Activated T-cell treated with anti-CD3 and anti-CD28 coated beads for 24 hours (primary cell): ENCODE measurements at places on chromosomes 2 and 18.

- DNase-seq = no peak
Measured at GRCh38 chr2:69034845-69035244, 21.9 kb downstream of the ANTXR1 start.

DNA sequence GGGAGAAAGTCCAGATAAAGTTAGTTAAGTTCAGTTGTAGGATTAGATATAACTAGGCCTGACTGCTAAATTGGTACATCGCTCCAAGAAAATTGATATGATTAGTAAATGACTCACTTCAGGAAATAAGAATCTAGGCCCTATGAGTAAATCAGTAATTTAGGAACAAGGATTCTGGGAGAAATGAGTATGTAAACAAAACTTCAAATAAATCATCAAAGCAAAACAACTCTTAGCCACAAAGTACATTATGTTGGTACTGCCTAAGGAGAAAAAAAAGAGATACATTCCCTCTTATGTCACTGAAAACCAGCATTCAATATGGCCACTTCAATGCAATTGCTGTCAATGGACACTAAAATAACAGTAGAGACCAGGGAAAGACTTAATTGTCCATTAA lies 529.1 kb downstream of the ZNF804A start:
- no peak for DNase-seq

DNA sequence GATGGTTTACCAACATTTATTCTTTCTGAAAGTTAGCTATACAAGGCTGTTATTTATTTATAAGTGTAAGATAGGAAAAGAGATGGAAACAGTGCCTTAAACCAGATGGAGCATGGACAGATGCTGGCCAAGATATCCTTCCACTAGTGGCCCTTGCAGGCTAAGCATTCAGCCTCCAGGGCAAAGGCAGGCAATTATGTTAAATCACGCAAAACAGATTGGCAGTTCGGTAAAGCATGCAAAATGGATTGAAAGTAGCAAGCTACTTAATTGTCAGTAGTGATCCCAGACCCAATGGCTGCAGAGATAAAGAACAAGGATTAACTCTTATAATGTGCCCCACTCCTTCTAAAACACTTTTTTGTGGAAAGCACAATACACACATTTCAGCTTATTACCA lies 105.4 kb upstream of the MAP4K3 start:
- DNase-seq = no peak

DNA sequence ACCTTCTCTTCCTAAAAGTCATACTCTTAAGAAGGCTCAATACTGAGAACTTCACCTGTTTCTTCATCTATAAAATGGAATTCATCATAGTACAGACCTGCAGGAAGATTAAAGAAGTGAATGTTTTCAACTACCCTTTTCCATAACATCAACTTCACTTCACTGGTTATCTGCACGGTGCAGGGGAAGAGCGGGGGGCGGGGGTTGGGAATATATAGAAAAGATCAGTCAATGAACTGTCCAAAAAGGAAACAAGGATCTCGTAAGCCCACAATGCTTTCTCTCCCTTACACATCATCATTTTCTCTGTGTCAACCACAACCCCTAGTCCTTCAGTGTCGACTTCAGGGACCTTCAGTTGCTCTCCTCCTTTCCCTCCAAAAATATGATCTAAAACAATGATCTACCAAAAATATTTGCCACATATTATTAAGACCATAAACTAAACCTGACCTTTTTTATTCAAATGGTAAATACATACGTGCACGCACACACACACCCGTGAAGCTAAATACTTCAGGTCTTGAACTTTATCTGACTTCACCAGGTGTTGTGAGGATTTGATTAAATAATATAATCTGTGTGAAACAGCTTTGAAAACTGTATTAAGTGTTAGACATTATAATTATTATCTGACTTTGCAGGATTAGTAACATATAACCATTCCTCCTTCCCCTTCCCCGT lies 4.9 kb downstream of the MBOAT2 start:
- no peak for DNase-seq

GRCh38 chr2:65580824-65581223 lies 148.4 kb upstream of the SPRED2 start:
- no peak for DNase-seq

GRCh38 chr2:171741189-171741588 lies 53.9 kb downstream of the DYNC1I2 start:
- no peak for DNase-seq

DNA sequence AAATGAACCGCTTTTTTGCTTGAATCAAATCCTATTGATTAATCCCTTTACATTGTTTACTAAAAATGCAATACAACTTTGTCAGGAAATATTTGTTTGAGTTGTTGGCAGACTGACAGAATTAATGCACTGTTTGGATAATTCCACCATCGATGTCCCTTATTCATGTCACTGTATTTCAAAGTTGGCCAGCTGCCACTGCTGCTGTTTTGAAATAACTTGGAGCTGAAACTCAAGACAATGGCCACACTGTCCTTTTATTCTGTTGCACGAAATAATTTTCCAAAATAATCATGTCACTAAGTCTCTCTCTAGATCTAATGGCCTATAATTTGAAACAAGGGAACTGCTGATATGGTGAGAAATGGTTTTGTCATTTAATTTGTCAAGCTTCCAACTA lies 55.2 kb upstream of the PAX3 start:
- DNase-seq = no peak

- no peak for DNase-seq
Measured at GRCh38 chr2:17971531-17972125, 93.2 kb downstream of the KCNS3 start.

- no peak for DNase-seq
Measured at GRCh38 chr2:219961947-219962498, 334.6 kb downstream of the SLC4A3 start.

- DNase-seq = no peak
Measured at GRCh38 chr2:47039913-47040562, 115.1 kb downstream of the STPG4 start.

DNA sequence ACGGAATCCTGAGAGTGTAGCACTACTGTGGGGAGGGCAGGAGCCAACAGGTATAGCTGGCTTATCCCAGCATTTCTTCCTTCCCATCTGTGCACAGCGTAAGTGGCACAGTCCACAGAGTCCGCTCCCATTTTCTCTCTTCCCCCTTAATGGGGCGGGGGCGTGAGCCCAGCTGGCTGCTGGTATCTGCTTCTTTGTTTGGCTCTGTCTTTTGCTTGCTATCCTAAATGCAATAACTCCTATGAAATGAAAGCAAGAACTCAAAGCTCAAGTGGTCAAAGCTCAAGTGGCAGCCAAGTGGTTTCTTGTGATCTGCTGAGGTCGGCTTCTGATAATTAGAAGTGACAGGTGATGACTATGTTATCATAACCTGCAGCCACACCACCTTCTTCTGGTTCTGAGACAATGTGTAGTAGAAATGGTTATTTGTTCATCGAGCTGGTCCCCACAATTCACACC lies 192.7 kb downstream of the PLCL1 start:
- DNase-seq = no peak

GRCh38 chr2:70767079-70767698 lies 811 bp downstream of the ADD2 start:
- DNase-seq = no peak
